ENCODE measurements at places on chromosomes 7 and 10.

DNA sequence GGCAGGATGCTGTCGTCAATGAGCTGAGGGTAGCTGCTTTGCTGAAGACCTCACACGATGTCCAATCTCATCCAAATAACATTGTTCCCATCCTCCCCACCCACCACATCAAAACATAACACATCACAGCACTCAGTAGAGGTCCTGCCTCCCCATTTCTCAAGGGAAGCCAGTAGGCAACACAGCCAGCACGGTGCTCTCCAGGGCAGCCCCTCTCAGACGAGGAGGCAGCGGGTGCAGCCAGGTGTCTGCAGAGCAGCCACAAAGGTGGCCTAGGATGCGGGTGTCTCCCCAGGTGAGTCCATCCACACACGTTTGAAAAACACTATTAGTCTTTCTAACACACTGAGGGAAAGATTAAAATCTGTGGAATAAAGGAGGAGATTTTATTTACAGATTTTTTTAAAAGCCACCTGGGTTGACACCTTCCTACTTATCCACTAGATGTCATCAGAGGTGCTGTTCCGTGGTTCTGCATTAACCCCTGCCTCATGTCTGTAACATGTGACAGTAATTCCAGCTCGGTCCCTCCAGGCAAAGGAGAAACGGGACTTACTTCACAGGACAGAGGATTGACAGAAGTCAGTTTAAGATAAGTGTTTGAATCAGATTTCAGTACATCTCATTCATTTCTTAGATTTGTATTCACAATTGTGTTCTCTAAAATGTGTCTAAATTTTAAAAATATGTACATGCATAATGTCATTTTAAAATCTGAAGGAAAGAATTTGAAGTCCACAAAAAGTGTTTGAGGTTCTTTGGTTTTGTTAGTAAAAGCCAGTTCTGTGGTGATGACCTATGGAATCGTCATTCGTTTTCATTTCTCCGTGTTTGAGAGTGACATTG lies 68.0 kb downstream of the LANCL2 start:
- peak; percentile 53 for DNase-seq

DNA sequence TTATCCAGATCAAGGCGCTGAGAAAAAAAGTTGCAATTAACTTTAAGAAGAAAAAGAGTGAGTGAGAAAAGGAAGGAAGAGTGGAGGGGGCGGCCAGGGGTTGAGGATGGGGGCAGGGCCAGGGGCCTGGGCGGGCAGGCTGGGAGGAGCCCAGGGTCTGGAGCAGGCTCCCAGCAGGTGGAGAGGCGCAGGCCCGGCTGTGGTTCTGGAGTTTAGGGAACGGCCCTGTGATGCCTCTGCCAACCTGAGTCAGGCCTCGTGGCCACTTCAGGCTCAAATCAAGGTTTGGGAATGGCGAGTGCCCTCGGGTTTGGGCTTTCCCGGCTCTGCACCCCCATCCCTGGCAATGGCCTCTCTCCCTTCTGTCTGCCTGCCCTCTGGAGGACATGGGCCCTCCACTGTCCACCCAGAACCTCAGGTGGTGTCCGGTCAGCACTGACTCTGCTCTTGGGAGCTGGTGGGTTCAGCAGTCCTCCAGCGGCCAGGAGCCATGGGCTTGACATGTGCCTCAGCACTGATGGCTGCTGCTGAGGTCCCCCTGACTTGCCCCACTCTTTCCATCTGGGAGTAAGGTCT lies 41.0 kb upstream of the EMX2 start:
- DNase-seq: no peak

DNA sequence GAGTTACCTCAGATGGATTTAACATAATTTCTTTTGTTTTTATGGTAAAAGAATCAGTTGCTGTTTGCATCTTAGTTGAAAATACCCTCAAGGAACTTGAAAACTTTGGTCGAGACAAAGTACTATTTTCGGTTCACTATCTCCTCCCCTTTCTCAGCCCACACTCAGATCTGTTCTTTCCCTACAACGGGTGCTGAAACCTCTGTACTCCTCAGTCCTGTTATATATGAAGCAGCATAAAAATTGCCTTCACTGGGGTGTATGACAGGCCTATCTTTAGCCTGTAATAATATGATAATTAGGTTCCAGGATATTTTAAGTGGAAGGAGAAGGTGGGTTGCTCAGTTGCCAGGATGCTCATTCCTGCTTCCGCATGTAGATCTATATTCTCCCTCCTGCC lies 105.2 kb upstream of the NOBOX start:
- DNase-seq: no peak

DNA sequence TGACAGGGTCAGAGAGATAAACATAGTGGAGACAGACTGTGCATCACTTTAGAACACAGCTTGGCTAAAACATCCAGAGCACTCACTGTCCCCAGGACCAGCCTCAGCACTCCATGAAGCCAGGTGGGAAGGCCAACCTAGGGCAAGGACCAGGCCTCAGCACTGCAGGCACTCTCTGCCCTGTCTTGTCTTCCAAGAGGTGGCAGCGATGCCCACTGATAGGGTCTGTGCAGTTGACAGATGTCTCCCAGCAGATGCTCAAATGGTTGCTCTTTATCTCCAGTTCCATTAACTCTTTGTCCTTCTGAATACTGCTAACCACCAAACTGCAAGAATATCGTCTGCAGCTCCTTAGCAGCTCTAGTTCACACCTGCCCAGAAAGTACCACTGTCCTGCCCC lies 9.1 kb downstream of the DDX56 start:
- no peak for DNase-seq

Data from RCC 7860 (cell line).